Left kidney (tissue), 8 donors: ENCODE measurements at places on chromosomes 6 and 20. TPM values are rescaled to one million over a fixed set of nuclear protein-coding genes. Genes with fewer than 3 reads are reported as not detected.

DNA sequence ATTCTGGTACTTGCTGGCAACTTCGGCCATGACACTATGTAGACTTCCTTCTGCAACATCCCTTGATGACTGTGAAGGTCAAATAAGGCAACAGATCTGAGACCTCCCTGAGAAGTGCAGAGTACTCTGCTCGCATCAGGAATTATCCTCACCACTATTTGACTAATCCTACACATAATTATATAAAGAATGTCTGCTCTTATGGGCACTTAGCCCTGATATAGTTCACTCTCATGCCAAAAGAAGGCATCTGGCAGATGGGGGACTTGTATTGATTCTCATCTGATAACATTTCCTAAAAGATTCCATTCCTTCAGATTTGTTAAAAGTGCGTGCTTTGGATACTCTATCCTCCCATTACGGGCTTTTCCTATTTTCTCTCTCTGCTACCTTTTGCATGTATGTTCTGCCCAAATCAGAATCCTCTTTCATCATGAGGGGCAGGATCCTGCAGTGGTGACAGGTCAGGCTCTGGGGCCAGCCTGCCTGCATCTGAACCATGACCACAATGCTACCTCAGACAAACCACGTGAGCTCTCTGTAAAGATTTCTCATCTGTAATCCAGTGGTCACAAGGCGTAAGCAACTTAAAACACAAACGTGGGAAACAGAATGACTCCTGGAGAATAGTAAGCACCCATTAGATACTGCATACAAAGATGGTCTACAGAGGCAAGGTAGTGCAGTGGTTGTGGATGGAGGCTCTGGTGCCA lies 134.0 kb downstream of the GJA10 start:
- DNase-seq = no peak

GRCh38 chr6:37456126-37456525 lies 23.1 kb downstream of the CMTR1 start:
- DNase-seq = no peak

GRCh38 chr6:91719414-91719813 lies 1132.5 kb upstream of the MAP3K7 start:
- DNase-seq = no peak

MRAP2 gene
- 3.2 TPM for polyA plus RNA-seq

DNA sequence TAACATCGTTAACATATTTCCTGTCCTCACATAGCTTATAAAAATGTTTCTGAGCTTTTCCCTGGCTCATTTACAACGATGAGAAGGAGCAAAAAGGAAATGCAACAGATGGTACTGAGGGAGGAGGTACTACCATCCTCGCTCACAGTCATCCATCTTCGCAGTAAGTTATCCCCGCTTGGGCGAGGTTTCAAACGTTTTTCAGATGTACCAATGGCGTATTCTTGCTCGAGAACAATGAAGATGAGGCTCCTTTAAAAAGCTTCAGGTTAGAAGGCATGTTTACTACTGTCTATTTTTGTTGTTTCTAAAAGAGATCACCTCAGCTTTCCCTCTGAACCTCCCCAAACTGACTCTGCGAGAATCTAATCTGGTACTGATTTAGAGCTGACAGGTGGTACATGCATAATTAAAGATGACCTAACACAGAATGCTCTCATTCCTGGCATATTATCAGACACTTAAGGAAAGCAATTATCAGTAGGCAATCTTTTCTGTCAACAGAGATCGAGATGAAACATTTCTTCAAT lies 178.7 kb downstream of the GJA10 start:
- no peak for DNase-seq

GRCh38 chr20:25863536-25864325 lies 167.1 kb upstream of the ZNF337 start:
- no peak for DNase-seq

ID4 gene
- 136 TPM for polyA plus RNA-seq

GRCh38 chr20:46963196-46963529 lies 68.5 kb downstream of the EYA2 start:
- DNase-seq = no peak

- no peak for DNase-seq
Measured at GRCh38 chr6:135114355-135115145, 59.9 kb upstream of the HBS1L start.

IMPG1 gene
- polyA plus RNA-seq = 5.2 TPM

- no peak for DNase-seq
Measured at GRCh38 chr20:235891-236290, 8.8 kb downstream of the DEFB129 start.

DNA sequence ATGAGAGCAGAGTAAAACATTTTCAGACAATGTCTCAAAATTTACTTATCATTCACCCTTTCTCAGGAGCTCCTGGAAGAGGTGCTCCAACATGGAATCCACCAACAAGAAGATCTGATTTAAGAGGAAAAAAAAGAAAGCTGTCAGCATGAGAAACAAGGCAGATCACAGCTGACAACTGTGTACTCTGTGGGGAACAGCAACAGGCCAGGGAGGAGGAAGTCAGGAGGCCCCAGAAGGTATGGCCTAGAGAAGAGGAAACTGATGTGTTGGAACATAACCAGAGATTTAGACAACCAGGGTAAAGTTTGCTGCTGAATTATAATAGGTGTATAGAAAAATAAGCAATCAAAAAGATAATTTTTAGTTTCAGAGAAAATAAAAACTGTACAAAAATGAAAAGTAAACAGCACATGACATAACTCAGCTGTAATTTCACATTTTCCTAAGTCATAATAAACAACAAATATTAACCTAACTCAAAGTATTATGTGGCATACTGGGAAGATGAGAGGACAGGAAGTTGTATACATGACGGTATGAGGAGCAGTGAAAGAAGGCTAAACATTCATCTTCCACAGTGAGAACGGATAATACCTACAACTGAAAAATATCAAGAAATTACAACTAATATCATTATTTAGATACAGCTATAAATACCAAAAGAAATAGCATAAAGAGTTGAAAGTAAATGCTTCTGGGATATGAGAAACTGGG lies 113.6 kb upstream of the EMILIN3 start:
- DNase-seq = no peak

EBF4 gene
- 31.4 TPM for polyA plus RNA-seq

DNA sequence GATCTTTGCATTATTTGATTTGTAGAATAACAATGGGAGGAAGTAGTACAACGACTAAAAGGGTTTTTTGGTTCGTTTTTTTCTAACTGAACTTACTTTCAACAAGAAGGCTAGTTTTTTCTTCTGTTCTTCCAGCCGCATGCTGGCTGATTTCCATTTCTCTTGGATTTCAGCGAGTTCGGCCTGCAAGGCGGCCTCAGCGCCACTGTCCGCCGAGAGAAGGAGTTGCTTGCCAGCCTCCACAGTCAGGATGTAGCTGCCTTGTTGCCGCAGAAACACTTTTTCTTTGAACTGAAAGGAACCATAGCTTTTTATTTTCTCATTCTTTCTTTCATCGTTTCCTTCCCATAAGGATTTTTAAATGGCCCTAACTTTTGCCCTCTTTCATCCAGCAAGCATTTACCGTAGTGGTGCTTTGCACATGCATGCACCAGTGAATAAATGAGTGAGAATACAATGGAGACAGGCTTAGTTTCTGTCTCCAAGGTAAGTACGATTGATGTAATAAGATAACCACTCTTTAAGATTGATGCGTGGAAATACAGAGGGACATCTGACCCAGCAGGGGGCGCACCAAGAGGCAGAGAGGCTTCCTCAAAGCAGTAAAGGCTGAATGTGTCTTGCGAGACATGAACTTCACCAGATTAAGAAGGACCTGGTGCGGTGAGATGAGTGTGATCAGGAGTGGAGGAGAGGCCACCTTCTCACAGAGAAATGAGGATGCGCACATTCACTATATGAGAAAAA lies 398.8 kb downstream of the ESR1 start:
- DNase-seq = no peak

- no peak for DNase-seq
Measured at GRCh38 chr20:20261159-20261558, 106.7 kb upstream of the INSM1 start.

DNA sequence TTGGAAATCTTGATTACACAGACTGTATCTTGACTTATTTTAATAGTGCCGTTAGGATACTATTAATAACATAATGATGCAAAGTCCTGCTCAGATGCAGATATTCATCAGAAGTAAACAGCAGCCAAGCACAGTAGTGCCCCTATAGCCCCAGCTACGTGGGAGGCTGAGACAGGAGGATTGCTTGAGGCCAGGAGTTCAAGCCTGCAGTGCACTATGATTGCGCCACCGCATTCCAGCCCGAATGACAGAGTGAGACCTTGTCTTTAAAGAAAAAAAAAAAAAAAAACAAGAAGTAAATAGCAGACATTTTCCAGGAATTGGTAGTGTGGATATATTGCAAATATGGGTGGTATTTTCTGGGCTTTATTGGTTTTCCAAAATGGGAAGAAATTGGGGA lies 61.8 kb downstream of the TULP4 start:
- DNase-seq = no peak

- DNase-seq = no peak
Measured at GRCh38 chr6:105609375-105609991, 206.6 kb upstream of the PREP start.

- peak; percentile 29 for DNase-seq
Measured at GRCh38 chr6:70413992-70414494, 735 bp downstream of the FAM135A start.

CDH26 gene
- 1.6 TPM for polyA plus RNA-seq

GRCh38 chr6:132365281-132365907 lies 35.9 kb downstream of the MOXD1 start:
- no peak for DNase-seq

TBPL1 gene
- polyA plus RNA-seq = 53.9 TPM

PLCB1 gene
- polyA plus RNA-seq = 39.2 TPM

DNA sequence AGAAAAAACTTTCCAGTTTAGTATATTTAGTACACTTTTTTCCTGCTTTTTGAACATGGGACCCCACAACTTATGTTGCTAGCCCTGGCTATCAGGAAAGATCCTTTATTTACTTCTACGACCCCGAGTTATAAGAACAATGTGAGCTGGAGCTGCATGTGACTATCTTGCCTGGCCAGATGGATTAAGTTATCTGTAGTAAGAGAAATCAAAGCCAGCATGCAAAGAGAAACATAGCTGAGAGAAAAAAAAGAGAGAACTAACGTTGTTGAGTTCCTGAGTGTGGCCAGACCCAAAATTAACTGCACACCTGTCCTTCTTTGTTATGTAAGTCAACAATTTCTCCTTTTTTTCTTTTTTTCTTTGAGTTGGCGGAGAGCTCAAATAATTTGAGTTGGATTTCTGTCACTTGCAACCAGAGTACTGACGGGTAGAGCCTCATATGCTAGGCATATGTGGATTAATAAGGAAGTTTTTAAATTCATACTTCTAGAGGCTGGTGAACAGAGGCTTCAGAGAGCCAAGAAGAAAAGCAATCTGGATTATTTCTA lies 219.5 kb downstream of the HACE1 start:
- no peak for DNase-seq

- DNase-seq = no peak
Measured at GRCh38 chr6:52186075-52186474, at the start of gene IL17A. TSS of gene IL17A (plus strand) at chr6:52186375. CDS start at chr6:52186432, 57 bp downstream.

GRCh38 chr6:134424798-134425170 lies 106.9 kb upstream of the SGK1 start:
- no peak for DNase-seq

DNA sequence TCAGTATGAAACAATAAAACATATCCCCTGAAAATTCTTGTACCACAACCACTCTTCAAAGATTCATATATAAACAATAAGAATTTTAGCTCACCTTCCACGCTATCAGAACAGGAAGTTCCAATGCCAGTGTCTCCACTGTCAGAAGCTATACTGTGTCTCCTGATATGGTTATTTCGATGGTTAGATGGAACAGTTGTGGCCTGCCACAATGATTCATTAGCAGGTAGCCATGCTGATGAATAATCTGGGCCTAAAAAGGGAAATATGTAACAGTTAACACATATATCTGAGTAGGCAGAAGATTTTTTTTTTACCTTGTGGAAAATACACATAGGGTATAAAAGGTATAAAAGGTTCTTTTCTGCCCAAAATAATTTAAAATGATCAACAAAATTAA lies 19.0 kb downstream of the CEP85L start:
- DNase-seq = no peak

PRRC2A gene
- polyA plus RNA-seq = 184 TPM

GRCh38 chr20:13671916-13672378 lies 33.2 kb upstream of the TASP1 start:
- no peak for DNase-seq

FAXC gene
- polyA plus RNA-seq = 5.8 TPM

GRCh38 chr6:170190046-170190445 lies 100.8 kb downstream of the DLL1 start:
- DNase-seq = no peak

DNA sequence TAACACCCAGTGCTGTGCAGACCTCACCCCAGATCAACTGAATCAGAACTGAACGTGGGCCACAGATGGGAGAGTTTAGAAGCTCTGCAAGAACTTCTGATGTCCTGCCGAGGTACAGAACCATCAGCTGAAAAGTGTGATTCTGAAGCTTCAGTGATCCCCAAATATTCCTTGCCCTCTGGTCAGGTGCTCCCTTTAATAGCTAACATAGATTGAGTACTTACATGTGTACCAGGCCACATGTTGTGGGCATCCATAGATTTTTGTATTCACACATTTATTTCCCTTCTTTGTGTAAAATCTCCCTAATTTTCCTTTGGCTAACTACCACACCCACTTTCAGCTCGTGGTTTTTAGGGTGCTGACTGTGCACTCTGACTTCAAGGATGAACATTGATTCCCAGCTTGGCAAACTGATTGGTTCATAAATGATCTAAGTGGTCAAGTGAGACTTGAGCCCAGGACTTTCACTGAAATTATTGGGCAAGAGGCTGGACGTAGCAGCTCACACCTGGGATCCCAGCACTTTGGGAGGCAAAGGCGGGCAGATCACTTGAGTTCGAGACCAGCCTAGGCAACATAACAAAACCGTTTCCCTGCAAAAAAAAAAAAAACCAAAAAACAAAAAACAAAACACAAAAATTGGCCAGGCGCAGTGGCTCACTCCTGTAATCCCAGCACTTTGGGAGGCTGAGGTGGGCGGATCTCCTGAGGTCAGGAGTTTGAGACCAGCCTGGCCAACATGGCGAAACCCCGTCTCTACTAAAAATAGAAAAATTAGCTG lies 162.2 kb downstream of the BCAS1 start:
- DNase-seq = no peak

HLA-DQA2 gene
- polyA plus RNA-seq = 2.1 TPM

RPS6KA2 gene
- 29.2 TPM for polyA plus RNA-seq

RBPJL gene
- not detected for polyA plus RNA-seq

- no peak for DNase-seq
Measured at GRCh38 chr6:136524936-136525413, 25.2 kb downstream of the MAP7 start.

GRCh38 chr6:142462260-142462659 lies 160.5 kb downstream of the ADGRG6 start:
- DNase-seq = no peak

DNA sequence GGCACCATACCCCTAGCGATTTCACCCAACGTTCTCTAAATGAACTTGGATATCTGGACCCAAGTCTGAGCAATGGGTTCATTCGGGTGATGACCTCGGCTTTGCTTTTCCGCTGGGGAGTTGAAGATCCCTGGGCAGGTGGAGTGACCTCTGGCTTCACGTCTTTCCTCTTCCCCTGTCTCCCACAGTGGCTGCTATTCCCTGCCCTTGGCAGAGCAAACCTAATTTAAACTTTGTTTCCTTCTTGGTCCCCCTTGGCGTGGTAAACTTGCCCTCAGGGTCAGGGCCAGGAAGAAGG lies 7.8 kb upstream of the TFAP2A start:
- no peak for DNase-seq

TGM6 gene
- not detected for polyA plus RNA-seq

- DNase-seq = no peak
Measured at GRCh38 chr6:44867571-44868334, 460.4 kb upstream of the RUNX2 start.
